B cell (primary cell): ENCODE measurements at places on chromosomes 4 and X. TPM values are rescaled to one million over a fixed set of nuclear protein-coding genes. Genes with fewer than 3 reads are reported as not detected.

Gene P2RY4
- 0.76 and 0.80 TPM in 2 replicates for total RNA-seq

Gene AMELX
- total RNA-seq: not detected in 2 replicates

Gene IL2RG
- total RNA-seq: 276 and 297 TPM in 2 replicates

Gene ERCC6L
- 0.34 and 0.36 TPM in 2 replicates for total RNA-seq

Gene GAB3
- 16.5 and 17.2 TPM in 2 replicates for total RNA-seq

Gene CFAP99
- not detected in 2 replicates for total RNA-seq

DNA sequence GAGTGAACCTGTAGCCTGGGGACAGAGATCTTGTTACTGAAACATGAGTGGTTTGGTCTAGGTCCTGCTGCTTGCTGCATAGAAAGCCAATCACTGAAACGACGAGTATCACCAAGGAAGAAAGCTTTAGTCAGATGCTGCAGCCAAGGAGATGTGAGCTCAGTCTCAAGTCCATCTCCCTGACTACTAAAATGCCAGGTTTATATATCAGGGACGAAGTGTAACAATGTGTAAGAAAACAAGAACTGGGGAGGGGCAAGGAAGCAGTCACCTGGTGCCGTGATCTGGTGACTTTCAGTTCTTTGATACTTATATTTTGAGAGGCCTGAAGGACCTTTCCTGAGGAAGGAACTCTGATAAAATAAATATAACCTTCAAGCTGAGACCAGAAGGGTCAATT lies 19.6 kb upstream of the ABRAXAS1 start:
- DNase-seq: no peak

DNA sequence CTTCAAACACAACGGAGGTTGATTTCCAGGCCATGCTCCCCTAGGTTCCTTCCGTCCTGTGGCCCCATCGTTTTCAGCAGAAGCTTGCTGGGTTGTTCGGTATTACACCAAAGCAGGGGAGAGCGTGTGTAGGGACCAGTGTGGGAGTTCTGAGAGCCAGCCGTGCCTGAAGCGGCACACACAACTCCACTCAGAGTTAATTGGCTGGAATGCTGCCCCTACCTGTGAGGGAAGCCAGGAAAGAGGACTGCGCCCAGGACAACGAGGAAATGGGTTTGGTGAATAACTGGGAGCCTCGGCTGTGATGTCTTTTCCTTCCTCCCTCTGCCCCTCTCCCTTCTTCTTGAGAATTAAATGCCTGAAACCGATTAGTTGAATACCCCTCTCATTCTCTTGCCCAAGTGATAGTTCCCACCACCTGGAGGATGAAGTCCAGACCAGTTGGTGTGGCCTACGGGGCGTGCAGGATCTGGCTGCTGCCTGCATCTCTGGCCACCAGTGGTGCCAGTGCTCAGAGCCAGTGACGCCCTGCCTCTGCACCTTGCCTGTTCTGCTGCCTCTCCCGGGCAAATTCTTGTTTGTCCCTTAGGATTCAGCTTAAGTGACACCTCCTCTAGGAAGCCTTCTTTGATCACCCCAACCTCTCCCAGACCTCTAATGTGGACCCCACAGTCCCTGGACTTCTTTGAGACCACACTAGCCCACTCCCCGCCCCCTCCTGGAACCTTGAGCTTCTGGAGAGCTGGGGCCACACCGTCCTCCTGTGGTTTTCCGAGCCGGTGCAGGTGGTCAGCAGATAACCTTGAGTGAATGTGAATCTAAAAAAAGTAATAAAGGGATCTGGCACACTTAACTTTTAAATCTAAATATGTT lies 33.6 kb downstream of the TBC1D14 start:
- no peak for DNase-seq

- no peak for DNase-seq
These were observed 1097.2 kb upstream of the TENM3 start for GRCh38 chr4:181146051-181146450.

DNA sequence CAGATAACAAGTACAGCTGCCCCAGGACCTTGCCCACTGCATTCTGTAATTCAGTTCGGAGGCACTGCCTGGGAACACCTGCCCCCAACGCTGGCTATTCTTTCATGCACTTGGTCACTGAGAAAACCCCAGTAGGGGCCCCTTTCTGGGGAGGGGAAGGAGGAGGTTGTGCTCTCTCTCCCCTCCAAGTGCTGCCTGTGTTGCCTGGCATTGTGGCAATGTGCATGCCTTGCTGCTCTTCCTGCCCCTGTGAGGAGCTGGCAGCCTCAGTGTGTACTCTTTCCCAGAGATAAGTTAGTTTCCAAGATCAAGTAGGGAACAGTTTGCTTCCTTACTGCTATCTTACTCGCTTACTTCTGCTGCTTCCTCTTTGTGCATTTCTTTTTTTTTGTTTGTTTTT lies 90.8 kb downstream of the AASDH start:
- no peak for DNase-seq

DNA sequence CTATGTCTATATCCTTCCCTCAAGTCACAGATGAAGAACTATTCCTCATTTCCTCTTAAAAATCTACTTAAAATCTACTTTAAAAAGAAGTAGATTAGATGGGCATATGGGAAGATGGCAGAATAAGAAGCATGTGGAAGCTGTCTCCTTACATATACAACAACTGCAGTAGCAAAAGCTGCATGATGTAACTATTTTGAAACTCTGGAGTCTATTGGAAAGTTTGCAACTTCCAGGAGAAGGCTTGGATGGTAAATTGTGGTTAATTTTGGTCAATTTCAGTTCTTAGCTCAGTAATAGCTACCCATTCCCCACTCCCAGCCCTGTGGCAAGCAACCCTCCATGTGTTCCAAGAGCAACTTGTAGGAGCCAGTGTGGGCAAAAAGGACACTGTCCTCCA lies 36.9 kb downstream of the MORC4 start:
- no peak for DNase-seq

- DNase-seq: peak; percentile 22
These were observed at the start of gene ODAPH for GRCh38 chr4:75555294-75556164. ODAPH (plus strand) TSS chr4:75556066; CDS start chr4:75556083, 17 bp downstream.

DNA sequence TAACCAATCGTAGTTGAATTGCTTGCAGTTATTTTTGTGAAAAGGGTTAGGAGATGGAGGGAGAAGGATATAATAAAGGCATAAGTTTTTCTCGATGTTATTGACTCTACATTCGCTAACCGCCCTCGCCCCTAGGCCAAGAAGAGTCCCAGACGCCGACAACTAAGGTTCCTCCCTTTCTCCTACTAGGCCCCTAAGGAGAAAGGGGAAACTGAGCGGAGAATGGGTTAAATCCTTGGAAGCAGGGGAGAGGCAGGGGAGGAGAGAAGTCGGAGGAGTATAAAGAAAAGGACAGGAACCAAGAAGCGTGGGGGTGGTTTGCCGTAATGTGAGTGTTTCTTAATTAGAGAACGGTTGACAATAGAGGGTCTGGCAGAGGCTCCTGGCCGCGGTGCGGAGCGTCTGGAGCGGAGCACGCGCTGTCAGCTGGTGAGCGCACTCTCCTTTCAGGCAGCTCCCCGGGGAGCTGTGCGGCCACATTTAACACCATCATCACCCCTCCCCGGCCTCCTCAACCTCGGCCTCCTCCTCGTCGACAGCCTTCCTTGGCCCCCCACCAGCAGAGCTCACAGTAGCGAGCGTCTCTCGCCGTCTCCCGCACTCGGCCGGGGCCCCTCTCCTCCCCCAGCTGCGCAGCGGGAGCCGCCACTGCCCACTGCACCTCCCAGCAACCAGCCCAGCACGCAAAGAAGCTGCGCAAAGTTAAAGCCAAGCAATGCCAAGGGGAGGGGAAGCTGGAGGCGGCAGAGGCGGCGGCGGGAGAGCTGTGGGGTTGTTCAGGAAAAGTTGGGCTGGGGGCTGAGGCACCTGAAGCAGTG lies 5.9 kb downstream of the ATOH1 start:
- no peak for DNase-seq

- no peak for DNase-seq
These were observed 17.4 kb upstream of the PDCL2 start for GRCh38 chr4:55609393-55609866.

GRCh38 chr4:112853662-112854256 lies 195.7 kb upstream of the ANK2 start:
- DNase-seq: no peak

GRCh38 chr4:83552083-83552482 lies 16.2 kb downstream of the GPAT3 start:
- DNase-seq: no peak

DNA sequence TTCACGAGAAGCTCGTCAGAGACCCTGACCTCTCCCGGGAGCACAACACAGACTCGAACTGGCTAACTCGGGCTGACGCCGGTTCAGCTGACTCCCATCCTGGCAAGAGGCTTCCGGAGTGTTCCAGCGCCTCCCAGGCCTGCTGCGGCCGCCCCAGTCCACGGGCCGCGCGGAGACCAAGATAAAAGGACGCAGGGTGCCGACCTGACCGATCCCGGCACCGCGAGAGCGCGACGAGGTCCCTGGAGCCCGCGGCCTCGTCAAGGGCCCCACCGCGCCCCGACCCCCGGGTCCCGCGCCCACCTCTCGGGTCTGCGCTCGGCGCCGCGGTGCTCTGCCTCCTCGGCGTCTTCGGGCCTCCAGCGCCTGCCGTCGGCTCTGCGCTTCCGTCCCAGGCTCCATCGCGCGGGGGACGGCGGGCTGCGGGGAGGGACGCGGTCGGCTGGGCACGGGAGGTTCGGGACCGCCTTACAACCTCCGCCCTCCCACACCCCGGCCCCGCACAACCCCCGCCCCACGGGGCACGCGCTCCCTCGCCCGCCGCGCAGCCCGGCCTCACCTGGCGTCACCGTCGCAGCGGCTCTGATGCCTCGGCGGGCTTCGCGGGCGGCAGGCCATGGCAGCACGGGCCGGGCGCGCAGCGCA lies 426 bp downstream of the SLBP start:
- peak; percentile 62 for DNase-seq

- DNase-seq: no peak
These were observed 119.9 kb downstream of the ASMT start for GRCh38 chrX:1734806-1735205.

DNA sequence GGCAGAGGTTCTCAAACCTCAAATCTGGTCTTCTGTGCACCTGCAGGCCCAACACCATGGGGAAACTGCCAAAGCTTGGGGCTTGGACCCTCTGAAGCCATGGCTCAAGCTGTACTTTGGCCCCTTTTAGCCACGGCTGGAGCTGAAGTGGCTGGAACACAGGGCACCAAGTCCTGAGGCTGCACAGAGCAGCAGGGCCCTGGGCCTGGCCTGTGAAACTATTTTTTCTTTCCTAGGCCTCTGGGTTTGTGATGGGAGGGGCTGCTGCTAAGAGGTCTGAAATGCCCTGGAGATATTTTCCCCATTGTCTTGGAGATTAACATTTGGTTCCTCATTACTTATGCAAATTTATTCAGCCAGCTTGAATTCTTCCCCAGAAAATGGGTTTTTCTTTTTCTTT lies 18.3 kb upstream of the PI4K2B start:
- no peak for DNase-seq

DNA sequence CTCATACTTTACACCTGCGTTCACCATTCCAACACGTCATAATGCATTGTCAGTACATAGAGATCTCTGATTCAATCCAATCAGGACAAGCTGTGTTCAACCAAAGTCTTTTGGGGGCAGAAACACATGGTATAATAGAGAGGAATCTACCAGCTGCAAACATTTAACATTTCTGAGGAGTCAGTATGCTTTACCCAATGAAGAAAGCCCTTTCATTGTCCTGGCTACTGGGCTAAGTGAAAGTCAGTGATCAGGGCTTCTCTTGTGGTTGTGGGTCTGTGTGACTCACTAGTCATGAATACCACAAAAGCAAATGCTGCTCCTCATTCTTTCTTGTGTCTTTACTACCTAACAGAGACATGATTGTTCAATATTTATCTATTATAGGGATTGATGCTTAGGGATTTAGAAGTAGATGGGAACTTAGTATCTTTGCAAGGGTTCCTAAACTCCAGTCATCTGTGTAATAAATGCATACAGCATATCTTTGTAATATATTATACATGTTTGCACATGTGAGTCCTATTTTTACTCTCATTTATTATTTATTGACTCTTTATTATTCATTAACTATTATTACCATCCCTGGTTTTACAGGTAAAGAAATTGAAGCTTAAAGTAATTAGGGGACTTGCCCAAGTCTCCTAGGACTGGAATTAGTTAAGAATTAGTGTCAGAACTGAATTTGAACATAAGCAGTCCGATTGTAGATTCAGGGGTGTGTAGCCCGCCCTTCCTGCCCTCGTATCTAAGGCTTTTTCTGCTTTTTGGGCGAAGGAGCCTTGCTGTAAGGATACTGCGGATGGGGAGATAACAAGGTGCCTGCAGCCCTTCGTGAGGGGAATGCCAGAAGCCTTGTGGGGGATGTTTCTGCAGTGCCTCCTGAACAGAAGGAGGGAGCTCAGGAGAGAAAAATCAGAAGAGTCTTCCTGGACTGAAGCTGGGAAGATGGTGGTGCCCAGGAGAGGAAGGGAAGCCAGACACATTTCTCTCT lies 353.1 kb upstream of the BOD1L1 start:
- DNase-seq: no peak

GRCh38 chr4:138741766-138742377 lies 273.7 kb upstream of the NOCT start:
- DNase-seq: no peak

GRCh38 chrX:101550751-101551379 lies 518 bp downstream of the ARMCX1 start:
- peak; percentile 2 for DNase-seq

GRCh38 chr4:138204507-138204906 lies 37.6 kb downstream of the SLC7A11 start:
- DNase-seq: no peak

DNA sequence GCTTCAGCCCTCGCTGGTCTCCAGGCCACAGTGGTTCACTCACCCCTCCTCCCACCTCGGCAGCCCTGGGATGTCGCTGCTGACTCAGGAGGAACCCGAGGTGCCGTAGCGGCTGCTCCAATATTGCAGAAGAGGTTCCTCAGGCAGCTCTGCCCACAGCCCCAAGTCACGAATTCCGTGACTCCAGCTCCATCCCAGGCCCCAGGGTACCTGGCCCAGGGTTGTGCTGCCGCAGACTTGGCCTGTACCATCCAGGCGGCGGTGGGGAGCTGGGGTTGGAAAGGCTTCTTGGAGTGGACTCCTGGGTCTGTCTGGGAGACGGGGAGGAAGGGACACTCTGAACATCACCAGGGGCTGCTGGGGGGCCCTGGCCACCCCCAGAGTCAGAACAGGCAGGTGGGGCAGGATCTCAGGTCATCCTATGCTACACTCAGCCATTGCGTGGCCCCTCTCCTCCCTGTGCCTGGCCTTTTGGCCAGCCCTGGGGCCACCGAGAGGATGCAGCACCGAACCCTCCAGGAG lies 728 bp upstream of the HGFAC start:
- DNase-seq: no peak

GRCh38 chr4:13546941-13547484 lies 2.7 kb upstream of the NKX3-2 start:
- DNase-seq: peak; percentile 69

DNA sequence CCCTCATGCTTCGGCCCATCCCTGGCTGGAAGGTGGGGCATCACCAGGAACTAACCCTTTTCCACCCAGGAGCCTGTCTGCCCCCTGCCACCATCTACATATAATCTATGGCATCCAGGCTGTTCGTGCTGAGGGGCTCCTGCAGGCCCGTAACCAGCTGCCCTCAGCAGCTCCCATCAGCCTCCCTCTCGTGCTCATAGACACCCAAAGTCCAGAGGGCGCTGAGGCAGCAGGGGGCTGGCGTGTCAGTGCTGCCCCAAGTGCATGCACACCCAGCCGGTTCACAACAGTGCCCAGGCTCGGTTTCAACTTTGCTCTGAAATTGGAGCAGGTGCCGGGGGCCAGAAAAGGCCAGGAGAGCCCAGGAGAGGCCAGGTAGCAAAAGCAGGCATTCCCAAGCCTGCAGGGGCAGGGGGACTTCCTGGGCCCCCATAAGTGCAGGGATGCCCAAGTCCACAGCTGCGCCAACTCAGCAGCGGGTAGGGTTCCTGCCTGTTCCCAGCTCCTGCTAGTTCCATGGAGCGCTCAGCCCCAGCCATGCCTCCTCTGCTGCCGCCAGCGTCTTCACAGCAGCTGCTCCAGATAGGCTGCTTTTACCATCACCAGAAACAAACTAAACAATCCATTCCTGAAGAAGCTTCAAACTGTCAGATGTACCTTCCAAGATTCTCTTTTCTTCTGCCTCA lies 558.2 kb upstream of the GNPDA2 start:
- DNase-seq: no peak
